ENCODE measurements at places on chromosomes 6 and 20.

DNA sequence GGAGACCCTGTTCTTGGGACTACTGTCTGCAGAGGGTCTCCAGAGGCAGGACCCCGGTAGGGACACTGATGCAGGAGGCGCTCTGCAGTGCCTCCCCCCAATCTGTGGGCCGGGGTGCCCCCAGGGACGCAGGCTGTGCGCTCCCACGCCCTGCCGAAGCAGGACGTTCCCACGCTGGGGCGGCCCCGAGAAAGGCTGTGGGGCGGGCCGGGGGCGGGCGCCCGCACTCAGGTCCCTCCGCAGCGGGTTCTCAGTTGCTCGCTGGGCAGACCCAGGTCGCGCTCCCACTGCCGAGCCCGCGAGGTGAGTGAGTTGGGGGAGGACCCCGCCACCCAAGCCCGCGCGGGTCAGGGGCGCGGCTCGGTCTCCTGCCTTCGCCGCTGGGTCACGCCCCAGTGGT is at the start of gene COX4I2:
Gene COX4I2 (plus strand): TSS at position 253 of the 400 bp plus-strand sequence. CDS start 1,106 bp downstream, outside the sequence.
- DNase-seq, result no peak

GRCh38 chr6:16591396-16592222 is 169.7 kb downstream of the ATXN1 start:
- DNase-seq, result no peak

DNA sequence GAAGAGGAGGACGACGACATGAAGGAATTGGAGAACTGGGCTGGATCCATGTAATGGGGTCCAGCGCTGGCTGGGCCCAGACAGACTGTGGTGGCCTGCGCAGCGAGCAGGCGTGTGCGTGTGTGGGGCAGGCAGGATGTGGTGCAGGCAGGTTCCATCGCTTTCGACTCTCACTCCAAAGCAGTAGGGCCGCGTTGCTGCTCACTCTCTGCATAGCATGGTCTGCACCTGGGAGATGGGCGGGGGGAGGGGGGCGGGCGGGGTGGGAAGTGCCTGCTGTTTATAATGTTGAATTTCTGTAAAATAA is 42.3 kb downstream of the CHMP4B start:
- DNase-seq, result peak; percentile 64

DNA sequence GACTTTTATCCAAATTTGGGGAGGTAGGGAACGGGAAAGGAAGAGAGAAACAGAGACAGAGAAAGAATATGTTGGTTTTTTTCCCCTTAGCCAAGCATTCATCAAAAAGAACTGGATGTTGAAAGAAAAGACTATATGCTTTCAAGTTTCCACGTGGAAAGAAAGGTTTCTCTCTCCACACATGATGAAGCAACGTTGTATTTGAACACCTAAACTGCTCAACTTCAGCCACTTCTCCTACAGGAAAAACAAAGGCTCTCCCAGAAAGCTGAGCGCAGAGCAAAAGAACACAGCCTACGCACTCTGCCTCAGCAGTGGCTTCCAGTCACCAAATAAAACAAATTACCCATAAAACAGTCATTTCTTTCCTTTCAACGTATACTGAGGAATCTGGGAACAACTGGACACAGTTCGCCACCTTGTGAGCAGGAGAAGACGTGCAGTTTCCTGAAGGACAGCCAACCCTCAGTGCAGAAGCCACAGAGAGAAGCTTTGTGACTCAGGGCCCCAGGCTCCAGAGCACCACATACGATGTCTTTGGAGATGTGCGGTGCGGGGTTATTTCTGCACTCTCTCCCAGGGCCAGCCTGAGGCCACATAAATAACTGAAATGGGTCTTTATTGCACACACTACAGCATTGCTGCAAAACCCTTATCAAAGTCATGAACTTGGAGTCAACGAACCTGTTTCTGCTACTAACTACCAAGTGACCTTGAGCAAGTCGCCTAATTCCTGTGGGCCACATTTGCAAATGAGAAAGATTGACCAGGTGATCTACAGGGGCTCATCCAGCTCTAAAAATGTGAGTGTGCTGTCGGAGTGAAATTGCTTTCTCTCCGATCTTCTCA is 10.1 kb downstream of the IL17F start:
- no peak for DNase-seq

DNA sequence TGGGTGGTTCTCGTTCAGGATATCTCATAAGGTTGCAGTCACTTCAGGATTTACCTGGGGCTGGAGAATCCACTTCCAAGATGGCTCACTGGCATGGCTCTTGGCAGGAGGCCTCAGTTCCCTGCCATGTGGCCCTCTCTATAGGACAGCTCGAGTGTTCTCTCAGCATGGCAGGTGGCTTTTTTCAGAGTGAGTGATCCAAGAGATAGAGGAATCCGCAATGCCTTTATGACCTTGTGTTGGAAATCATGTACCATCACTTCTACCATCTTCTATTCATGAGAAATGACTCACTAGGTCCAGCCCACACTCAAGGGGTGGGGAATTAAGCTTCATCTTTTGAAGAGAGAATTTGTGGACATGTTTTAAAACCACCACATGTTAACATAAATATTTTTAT is 37.8 kb downstream of the PPP1R16B start:
- DNase-seq, result no peak

- no peak for DNase-seq
Measured at GRCh38 chr6:41929924-41930323, 8.6 kb downstream of the BYSL start.

GRCh38 chr6:15628499-15629131 is 34.2 kb downstream of the DTNBP1 start:
- DNase-seq, result no peak

DNA sequence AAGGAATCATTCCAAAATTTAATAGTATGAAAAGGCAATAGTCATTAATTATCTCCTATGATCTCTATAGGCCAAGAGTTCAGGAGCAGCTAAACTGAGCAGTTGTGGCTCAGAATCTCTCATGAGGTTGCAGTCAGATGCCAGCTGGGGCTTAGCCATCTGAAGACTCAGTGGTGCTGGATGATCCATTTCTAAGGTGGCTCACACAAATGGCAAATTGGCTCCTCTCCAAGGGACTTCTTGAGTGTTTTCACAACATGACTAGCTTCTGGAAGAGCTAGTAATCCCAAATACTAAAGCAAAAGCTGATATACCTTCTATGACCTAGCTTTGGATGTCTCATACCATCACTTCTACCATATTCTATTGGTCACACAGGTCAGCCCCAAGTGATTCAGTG is 104.2 kb downstream of the HAO1 start:
- no peak for DNase-seq

GRCh38 chr6:108610957-108611586 is 50.4 kb downstream of the FOXO3 start:
- DNase-seq, result no peak

- no peak for DNase-seq
Measured at GRCh38 chr20:61045876-61046585, 206.0 kb upstream of the CDH4 start.

DNA sequence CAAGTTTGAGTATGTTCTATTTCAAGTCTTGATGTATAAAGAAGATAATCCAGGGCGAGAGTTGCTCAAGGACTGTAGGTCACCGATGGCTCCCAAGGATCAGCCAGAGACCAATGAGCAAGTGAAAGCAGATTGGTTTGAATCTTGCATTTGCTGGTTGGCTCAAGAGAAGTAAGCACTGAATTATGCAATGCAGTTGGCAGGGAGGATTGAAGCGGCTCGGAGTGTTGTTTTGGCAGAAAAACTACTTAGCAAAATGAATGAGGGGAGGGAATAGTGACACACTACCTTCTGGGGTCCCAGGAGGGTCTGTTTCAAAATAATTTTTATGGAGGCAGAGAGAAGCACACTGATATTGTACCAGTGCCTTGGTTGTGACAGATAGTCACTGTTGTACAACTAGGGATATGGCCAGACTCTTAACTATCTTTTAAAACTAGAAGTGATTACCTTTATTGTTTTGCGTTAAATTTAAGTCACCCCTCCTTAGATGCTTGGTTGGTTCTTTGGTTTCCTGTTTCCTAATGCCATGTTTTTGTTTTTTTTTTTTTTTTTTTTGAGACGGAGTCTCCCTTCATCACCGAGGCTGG is 15.7 kb downstream of the SASH1 start:
- DNase-seq, result no peak

DNA sequence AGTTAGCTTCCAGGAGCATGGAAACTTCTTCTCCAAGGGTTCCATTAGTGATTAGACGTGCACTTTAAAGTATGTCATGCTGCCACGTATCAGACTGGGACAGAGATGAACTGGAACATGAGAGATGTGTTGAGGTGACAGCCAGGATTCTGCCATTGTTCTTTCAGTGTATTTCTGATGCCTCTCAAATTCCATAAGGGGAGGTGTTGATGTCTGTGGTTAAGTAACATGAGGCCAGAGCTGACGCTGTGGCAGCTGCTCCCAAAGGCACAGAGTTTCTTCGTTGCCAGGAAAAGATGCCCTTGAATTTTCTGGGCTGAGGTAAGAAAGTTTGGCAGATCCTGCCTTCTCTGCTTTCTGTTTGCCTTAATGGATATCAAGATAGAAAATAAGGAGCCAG is 63.5 kb downstream of the TRMT6 start:
- no peak for DNase-seq

GRCh38 chr20:58472273-58473018 is 42.8 kb downstream of the APCDD1L start:
- DNase-seq, result no peak

DNA sequence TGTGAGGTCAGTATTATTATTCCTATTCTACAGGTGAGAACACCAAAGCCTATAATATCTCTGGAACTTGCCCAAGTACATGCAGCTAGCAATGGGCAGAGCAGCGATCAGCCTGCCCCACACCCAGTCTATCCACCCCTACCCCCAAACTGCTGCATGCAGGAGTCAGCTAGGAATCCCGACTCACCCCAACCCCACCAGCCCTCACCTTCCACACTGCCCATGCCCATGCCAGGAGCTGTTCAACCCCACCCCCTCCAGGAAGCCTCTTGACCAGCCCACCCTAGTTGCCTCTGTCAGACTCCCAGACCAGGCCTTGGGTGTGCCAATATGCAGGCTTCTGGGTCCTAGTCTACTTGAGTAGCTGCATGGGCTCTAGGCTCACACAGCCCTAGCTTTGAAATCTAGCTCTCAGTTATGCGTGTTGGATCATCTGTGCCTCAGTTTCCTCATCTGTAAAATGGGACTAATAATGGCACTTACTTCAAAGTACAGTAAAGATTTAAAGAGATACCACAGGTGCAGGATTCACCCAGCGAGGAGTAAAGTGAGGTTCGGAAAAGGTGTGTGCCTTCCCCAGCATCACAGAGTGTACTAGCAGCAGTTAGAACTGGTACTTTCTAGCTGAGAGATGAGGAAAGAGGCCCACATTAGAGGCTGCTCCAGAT is 173.2 kb downstream of the VEGFA start:
- no peak for DNase-seq

- no peak for DNase-seq
Measured at GRCh38 chr6:133555685-133556084, 314.5 kb downstream of the EYA4 start.

DNA sequence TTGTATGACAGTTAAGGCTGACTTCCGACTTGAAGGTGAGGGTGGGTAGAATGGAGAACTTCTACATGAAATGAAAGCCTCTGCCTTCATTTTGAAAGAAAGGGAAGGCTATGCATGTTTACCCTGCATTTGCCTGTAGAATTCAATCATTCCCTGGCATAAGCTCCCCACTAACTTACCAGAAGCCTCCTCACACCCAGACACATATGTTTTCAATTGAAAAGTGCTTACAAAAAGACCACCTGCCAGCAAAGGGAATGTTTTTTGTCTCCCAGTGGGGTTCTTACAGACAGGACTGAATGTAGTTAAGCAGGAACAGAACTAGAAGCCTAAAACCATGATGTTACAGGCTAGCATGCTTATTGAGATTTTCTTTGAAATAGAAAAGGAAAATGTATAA is 392.1 kb upstream of the HSF2 start:
- DNase-seq, result no peak

DNA sequence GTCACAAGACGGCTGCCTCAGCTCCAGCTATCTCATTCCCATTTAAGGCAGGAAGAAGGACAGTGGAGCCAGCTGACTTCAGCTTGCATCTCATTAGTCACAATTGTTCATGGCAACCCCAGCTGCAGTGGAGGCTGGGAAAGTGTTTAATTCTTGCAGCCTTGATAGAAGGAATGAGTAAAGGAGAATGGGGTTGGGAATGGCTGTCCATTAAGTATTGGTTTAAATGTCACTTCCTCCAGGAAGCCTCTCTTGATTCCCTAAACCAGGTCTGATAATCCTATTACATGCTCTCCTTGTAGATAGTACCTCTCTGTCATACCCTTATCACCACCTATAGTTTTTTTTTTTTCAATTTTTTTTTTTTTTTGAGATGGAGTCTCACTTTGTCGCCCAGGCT is 166.4 kb downstream of the TFAP2C start:
- DNase-seq, result no peak

DNA sequence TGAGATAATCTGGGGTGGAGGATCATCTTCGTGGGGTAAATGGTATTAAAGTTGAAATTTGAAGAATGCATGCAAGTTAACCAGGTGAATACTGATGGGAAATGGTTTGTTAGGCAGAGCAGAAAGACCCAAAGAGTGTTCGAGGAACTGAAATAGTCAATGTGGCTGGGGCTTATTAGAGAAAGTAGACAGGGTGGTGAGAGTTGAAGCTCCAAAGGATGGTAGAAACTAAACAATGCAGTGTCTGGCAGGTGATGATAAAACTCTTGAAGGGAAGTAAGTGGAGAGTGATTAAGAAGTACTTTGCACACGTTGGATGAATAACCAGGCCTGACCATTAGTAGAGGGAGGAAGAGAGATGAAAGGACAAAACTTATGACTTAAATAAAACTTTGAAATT is 39.8 kb upstream of the CENPW start:
- no peak for DNase-seq

GRCh38 chr6:73516514-73517489 is 4.0 kb downstream of the EEF1A1 start:
- no peak for DNase-seq

- DNase-seq, result no peak
Measured at GRCh38 chr6:82511546-82511945, 147.9 kb downstream of the TPBG start.

GRCh38 chr6:147122823-147123222 is 81.4 kb upstream of the STXBP5 start:
- no peak for DNase-seq

DNA sequence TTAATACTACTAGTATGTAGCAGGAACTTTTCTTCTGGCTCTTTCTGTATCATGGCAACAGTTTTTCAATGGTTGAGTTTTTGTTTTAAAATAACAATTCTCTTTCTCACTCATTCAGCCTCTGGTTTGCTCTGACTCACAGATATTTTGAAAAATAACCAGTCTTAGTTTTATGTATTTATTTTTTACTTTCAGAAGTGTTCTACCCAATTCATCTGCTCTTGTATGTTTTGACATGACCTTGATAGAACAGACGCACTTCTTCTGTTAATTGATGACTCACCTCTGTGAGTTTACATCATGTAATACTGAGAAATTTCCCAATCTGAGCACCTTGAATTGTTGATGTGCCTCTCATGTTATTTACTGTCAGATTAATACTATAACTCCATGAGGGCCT is 178.9 kb downstream of the SASH1 start:
- DNase-seq, result no peak

GRCh38 chr6:7825986-7826385 is 84.6 kb downstream of the TXNDC5 start:
- no peak for DNase-seq
